NCI-H1930 (cell line): ENCODE measurements at places on chromosomes 11 and 22.

- DNase-seq = no peak
Observed at GRCh38 chr11:44617671-44618461, 52.4 kb downstream of the CD82 start.

- DNase-seq = no peak
Observed at GRCh38 chr11:1343391-1344055, 34.1 kb upstream of the TOLLIP start.

DNA sequence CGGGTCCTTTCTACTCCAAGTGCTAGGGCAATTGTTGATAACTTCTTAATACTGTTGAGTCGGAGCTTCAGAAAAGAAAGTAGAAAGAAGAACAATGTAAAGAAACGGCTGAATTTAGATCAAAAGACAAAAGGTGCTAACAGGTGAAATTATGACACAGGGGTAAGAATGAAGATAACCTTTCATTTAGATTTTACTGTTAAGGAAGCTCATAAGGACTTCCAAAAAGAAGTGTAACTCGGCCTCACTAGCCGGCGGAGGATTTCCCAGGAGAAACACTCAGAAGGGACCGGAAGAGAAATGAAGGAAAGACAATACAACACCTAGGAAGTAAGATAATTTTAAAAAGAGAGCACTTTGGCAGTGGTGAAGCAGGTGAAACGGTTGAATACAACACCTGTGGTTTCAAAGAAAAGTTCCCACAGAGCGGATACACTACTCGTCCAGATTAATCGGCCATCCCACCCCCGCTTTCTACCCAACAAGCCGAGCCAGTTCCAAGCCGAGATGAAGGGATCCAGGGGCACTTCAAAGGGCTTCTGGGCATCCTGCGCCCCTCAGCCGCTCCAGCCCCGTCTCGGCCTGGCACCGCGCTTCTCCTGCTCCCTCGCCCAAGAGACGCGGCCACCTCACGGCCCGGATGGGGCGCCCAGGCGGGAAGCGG, 737 bp downstream of the PPP2R1B start:
- no peak for DNase-seq

GRCh38 chr11:70888061-70888460, 364.3 kb downstream of the SHANK2 start:
- DNase-seq = no peak

- DNase-seq = no peak
Observed at GRCh38 chr11:10305964-10306918, 1.4 kb downstream of the ADM start.

DNA sequence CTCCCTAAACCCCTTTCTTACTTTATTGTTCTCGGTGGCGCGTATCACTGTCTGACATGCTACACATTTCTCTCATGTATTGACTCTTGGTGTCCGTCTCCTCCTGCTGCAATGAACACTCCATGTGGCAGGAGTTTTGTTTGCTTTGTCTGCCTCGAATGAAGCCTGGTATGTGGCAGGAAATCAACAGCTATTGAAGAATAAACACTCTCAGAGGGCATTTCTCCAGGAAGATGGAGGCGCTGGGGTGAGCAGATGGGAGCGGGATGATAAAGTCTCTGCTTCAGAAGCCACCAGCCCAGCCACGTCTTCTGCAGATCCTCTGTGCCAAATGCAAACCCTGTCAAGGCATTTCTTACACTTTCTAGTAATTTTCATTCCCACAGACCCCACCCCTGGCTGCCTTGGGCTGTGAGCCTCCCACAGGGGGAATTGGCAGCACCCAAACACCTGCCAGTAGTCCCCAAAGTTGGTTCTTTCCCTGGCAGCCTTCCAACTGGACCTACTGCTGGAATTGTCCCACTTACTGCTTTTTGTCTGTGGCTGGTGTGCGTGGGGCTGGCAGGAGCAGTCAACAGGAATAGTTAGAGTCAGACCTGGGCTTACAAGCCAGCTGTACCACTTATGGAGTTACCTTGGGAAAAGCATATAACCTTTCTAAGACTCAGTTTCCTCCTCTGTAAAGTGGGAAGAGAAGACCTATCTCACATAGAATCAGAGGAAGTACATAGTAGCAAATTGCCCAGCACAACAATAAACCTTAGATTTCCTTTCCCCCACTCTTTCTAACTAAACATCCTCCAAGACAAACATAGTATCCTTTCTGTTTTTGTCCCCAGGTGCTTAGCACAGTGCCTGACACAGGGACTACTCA, 13.3 kb upstream of the IL10RA start:
- DNase-seq = no peak

GRCh38 chr11:118136801-118137200, 15.8 kb downstream of the SCN4B start:
- DNase-seq = no peak

GRCh38 chr11:69373251-69373635, 79.3 kb downstream of the MYEOV start:
- no peak for DNase-seq

DNA sequence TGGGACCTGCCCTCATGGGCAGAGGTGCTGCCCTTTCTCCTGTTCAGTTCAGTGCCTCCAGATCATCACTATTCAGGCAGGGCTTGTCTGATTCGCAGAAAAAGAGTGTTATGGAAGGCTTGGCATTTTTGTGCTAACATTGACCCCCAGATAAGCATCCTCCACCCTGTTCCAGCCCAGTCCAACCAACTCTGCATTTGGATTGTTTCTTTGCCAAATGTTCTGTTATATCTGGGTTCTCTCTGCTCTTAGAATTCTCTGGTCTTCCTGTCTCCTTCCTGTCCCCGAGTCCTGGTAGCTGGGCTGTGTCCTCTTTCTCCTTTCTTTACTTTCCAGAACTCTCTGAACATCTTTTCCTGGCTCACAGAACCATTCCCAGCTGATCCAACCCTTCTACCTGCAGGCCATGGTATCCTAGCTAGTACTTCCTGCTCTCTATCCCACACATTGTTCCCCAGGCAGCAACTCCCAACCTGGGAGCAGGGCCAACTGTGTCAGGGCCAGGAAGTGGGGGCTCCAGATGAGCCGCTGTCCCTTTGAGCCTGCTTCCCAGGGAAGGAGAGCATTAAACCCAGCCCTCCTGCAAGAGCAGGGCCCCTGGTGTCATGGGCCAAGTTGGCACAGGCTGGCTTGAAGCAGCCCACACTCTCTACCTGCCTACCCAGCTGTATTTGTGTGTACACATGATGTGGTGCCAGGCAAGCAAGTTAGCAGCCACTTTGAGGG, 280.7 kb upstream of the CADM1 start:
- DNase-seq = no peak

GRCh38 chr11:96207459-96208449, 135.2 kb downstream of the MAML2 start:
- DNase-seq = no peak

DNA sequence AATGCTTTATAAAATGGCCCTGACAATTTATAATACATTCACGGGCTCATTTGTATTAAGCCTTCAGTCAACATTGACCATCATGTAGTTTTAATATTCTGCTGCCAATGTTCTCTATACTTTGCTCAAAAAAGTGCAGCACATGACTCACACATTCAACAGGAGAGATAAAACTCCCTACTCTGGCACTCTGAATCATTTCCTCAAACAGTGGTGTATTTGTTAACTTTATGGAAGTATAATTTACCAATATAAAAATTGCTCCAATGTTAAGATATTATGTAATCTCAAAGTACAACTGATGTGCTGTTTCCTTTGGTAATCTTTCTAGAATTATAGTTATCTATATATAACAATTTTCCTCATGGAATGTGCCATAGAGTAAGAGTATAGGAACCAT, 39.9 kb downstream of the MAML2 start:
- no peak for DNase-seq
